ENCODE measurements at places on chromosomes 6 and 20.

DNA sequence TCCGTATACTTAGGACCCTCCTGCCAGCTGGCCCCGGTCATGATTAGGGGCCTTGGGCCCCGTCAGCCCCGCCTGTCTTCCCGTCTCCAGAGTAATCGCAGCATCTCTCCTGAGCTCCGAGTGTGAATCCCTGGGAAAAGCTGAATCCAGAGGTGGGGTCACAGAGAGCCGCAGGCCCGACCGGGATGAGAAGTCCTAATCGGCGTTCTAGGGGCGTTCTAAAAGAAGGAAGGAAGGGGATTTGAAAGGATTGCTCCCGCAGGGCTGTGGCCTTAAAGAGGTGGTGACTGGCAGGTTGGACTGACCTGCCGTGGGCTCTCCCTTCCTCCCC is 371 bp downstream of the HMGN4 start:
- DNase-seq = no peak

GRCh38 chr6:122495612-122496011 is 24.0 kb upstream of the SERINC1 start:
- peak; percentile 6 for DNase-seq

- no peak for DNase-seq
Observed at GRCh38 chr20:58752565-58752964, 60.0 kb downstream of the NPEPL1 start.

DNA sequence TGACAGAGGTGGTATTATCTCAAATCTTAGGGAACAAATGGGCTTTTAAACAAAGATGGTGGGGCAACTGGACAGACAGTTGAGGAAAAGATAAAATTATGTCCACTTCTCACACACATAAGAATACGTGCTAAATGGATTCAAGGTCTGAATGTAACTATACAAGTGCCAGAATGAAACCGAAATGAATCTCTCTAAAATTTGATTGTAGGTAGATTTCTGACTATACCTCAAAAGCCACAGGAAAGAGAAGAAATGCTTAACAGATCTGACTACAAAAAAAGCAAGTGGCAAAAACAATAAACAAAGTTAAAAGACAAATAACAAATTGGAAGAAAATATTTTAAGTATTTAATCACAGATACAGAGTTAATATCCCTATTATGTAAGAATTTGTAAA is 182.7 kb upstream of the OLIG3 start:
- DNase-seq = no peak

GRCh38 chr6:44072452-44072958 is 54.7 kb downstream of the MRPL14 start:
- DNase-seq = no peak

- DNase-seq = no peak
Observed at GRCh38 chr6:154238831-154239230, 117.8 kb downstream of the IPCEF1 start.

GRCh38 chr6:33914645-33915044 is 110.8 kb upstream of the MLN start:
- peak; percentile 62 for DNase-seq

DNA sequence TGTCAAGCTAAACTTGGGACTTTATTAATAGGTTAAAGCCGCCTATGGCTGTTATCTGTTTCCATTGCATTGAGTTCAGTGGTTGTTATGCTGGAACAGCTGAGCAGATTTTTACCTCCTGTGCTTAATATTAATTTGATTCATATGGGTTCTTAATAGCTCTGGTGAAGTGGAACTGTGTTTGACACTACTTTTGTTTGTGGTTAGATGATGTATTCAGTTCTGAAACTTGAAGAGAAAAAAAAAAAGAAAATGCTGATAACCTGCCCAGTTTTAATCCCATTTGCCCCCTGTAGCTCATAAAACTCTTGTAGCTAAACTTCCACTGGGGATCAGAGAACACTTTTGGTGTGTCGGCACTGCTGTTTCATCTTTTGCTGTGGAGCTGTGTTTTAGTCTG is 117.8 kb downstream of the ZDHHC14 start:
- DNase-seq = no peak

DNA sequence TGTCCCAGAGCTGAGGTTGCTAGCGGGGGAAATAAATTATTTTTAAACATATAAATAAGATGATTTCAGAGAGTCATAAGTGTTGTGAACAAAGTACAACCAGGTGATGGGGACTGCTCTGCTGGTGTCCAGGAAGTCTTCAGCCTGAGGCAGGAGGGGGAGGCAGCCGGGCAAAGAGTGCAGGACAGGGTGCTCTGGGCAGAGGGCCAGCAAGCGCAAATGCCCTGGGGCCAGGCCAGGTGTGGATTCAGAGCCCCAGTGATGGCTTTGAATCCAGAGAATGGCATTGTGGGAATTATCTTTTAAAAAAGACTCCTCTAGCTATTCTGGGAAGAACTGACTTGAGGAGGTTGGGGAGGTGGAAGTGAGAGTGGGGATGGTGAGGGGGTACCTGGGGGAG is 1.6 kb downstream of the CLPSL1 start:
- DNase-seq = no peak

GRCh38 chr6:80142586-80142985 is 36.1 kb downstream of the BCKDHB start:
- DNase-seq = no peak

DNA sequence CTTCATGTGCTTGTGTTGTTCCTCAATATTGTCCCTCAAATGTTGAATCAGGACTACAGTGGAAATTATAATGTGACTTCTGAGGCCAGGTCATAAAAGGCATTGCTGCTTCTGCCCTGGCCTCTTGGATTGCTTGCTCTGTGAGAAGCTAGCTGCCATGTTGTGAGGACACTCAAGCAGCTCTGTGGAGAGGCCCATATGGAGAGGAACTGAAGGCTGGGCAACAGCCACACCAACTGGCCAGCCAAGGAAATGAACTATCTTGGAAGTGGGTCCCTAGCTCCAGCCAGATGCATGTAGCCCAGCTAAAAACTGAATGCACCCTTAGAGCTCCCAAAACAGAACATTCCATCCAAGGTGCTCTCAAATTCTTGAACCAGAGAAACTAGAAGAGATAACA is 282.6 kb downstream of the BMP7 start:
- DNase-seq = no peak

- DNase-seq = peak; percentile 44
Observed at GRCh38 chr6:125717120-125717731, 32.2 kb upstream of the HEY2 start.

DNA sequence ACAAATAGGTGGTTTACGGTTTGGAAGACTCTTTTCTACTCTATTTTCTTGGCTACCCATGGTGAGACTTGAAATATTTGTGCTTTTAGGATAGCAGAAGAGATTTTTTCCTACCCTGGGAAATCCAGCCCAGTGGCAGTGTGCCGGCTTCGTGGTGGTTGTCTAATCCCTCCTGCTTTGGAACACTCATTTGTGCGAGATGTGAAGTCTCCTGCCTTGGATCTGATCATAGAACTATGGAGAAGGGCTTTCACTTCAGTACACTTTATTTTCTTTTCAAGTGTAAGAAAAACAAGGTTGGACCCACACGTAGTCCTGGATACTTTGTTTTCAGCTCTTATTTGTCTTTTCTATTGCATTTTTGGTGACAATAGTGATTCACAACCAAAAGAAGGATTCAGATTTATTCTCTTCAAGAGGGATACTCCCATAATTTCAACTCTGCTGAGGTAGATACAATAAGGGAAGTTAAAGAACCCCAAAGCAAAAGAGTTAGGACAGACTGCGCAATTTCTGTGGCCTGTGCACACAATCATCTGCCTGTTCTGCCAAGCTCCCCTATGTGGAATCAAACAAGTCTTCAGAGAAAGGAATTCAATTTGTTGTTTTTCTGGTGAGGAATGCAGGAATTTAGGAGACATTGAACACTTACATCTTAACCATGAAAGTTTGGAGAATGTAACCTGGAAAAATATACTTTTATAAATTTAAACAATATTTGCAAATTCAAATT is 413.2 kb downstream of the GJA1 start:
- DNase-seq = no peak

GRCh38 chr6:147213772-147214171 is 9.6 kb downstream of the STXBP5 start:
- no peak for DNase-seq

GRCh38 chr20:44115762-44116644 is 71.0 kb downstream of the JPH2 start:
- no peak for DNase-seq

- DNase-seq = no peak
Observed at GRCh38 chr6:6704103-6705060, 115.9 kb downstream of the LY86 start.

DNA sequence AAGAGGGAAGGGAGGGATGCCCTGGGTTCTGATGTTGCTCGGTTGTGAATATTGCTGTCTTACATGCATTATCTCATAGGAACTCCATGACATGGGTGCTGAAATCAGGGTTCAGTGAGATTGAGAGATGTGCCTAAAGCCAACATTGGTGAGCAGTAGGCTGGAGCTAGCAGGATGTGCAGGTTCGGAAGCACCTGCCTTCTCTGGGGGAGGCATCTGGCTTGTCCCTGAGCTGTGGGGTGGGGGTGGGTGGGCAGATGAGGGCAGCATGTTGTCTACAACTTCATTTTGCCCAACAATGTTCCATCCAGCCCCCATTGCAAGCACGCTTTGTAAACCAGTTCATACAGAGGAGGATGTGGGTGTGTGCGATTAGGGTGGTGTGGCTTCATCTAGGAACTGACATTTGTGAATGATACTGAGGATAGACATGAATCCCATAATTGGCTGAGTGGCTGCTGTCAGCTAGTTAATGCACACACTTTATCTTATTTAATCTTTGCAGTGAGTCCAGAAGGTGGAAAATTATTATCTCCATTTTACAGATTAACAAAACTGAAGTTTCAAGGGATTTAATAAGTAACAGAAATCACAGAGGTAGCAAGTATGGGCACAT is 119.4 kb downstream of the SYNDIG1 start:
- DNase-seq = no peak

DNA sequence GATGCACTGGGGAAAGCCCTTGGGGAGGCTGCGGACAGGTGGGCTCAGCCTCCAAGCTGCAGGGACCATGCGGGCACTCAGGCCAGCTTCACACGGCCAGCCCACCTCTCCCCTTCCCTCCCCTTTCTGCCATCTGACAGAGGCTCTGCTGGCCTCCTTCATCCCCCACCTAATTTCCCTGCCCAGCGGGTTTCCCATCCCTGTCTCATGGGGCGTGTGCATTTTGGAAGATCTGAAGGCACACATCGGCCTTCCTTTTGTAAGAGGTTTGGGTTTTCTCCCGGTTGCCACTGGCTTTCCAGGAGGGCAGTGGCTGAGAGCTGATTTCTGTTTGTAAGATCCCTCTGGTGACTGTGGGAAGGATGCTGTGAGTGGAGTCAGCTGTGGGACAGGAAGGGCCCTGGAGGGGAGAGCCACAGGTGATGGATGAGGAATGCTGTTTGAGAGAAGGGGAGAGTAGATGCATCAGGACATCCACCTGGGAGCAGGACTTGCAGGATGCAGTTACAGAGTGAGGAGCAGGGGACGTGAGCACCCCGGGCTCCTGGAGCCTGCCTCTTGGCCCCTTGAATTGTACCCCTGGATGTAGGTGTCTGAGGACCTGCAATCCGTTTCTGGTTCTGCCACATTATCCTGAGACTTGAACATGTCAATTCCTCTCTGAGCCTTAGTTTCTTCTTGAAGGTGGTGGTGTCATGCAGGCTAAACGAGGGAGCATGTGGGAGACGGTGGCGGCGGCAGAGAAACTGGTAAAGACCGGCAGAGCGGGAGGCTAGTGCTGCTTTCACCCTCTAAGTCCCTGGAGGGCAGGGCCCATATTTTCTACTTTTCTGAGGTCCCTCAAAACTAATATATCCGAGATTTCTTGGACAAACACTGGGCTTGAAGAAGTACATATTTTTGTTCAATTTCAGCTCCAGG is 5.9 kb upstream of the TUBB1 start:
- no peak for DNase-seq

GRCh38 chr6:5513408-5513807 is 252.1 kb downstream of the FARS2 start:
- DNase-seq = no peak

DNA sequence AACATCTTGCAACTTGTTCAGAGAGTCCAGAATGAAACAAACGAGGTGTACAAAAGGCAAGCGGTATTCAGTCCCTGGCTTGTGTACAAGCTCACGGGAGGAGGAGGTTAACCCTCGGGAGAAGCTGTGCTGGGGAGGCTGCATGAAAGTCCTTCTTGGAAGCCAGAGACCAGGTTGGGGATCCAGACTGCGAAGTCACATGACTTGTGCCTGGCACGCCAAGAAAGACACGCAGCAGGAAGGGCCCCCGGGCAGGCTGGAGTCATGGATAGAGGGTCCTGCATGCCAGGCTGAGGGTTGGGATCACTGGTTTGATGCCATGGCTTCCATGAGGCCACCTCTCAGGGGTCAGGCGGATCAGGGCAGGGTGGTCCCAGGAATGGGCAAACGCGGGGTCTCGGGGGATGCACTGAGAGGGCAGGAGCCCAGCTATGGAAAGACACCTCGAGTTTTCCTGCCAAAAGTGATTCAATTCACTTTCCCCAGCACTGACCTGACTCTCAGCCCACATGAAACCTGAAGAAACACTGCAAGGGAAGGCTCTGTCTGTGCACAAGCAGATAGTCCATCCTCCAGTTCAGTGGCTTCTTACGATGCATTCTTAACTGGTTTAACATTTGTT is 79.4 kb downstream of the DLL1 start:
- DNase-seq = no peak

- DNase-seq = no peak
Observed at GRCh38 chr6:158110986-158111385, 57.1 kb downstream of the SERAC1 start.

DNA sequence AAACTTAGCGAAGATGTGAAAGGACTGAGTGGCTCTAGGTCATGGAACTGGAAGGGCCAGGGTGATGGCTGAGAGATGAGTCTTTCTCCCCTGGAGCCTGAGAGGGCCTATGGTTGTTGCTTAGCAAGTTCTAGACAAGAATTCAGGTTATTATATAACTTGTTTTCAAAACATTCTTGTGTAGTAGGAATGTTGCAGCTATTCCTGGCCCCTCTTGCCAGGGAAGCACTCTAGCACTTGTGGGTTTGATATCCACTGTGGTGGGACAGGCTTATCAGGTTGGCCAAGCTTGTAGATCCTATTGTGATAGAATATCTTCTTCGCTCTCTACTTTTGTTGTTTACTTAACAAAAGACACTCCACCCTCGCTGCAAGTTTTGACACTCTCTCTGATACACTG is 211.8 kb upstream of the CITED2 start:
- no peak for DNase-seq

DNA sequence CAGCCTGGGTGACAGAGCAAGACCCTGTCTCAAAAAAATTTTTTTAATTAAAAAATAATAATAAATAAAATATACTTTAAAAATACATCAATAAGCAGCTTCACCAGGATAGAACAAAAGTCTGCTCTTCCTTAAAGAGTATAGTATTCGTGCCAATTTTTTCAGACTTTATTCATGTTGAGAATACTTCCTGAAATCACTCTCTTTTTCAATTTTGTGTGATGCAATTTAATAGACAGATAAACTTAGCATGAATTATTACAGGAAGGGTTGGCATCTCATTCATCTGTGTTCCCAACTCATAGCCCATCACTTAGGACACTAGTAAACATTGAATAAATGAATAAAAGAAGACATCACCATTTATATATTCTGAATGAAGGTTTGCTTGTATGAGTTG is 52.4 kb downstream of the IPCEF1 start:
- no peak for DNase-seq

GRCh38 chr20:35956616-35957015 is 2.3 kb upstream of the SCAND1 start:
- no peak for DNase-seq

DNA sequence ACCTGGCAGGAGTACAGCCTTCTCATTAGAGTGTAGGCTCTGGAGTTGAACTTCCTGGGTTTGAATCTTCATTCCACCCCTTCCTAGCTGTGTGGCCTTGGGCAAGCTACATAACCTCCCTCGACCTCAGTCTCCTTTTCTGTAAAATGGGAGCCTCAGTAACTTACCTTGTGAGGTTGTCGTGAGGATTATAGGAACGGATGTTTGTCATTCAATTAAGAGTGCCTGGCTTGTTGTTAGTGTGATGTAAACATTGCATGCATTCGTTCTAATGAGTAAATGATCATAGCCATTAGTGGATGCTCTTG is 45.2 kb downstream of the TOX2 start:
- DNase-seq = no peak

All from GM20000 (cell line).